ENCODE measurements at places on chromosomes 7 and 10. TPM values are rescaled to one million over a fixed set of nuclear protein-coding genes. Genes with fewer than 3 reads are reported as not detected.

CASTOR2 gene
- total RNA-seq = 4.0 TPM

IDI2 gene
- total RNA-seq = not detected

STEAP2 gene
- total RNA-seq = 0.31 TPM

SERPINE1 gene
- total RNA-seq = 3.3 TPM

EPO gene
- not detected for total RNA-seq

SKIDA1 gene
- 0.62 TPM for total RNA-seq

ELOVL3 gene
- 0.33 TPM for total RNA-seq

SPDYE11 gene
- not detected for total RNA-seq

CHN2 gene
- total RNA-seq = 2.6 TPM

CUBN gene
- total RNA-seq = 3.7 TPM

PRF1 gene
- total RNA-seq = not detected

PLXDC2 gene
- 1.00 TPM for total RNA-seq

VWDE gene
- not detected for total RNA-seq

ZNF479 gene
- not detected for total RNA-seq

ZNF425 gene
- 1.5 TPM for total RNA-seq

TBATA gene
- total RNA-seq = not detected

TRPV6 gene
- total RNA-seq = not detected

TRPV5 gene
- not detected for total RNA-seq

NCF1 gene
- total RNA-seq = not detected

ENTPD1 gene
- 1.7 TPM for total RNA-seq

HPS1 gene
- total RNA-seq = 51.0 TPM
